ENCODE measurements at places on chromosomes 2 and 18.
A peak's percentile ranks its signal among the peaks of the same experiment; 100 is the strongest.

- no peaks in the 10 kb centered on the region for H3K27me3 ChIP-seq
- H3K27ac ChIP-seq: no peak overlapping the region
- no peaks in the 10 kb centered on the region for H3K36me3 ChIP-seq
- H3K4me3 ChIP-seq: no peak overlapping the region
- no peak for DNase-seq
Observed at GRCh38 chr2:30201990-30202389, 29.3 kb upstream of the LBH start.

DNA sequence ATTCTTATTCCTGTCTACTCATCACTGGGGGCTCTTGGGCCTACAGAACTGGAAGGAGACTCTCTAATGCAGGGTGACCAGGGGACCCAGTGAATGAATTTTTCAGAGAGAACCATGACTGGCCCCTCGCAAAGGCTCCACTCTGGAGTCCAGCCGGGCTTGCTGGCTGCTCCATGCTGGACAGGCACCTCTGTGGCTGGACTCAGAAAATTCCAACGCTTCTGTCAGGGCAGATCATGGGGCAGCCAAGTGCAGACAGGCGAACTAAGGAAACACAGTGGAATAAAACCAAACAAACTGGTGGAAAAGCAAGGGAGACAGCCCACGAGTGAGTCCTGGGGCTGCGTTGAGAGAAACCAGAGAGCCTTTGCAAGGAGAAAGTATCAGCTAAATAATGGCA, 57.2 kb downstream of the ACAA2 start:
- DNase-seq: no peak
- no peaks in the 10 kb centered on the region for H3K4me1 ChIP-seq
- H3K36me3 ChIP-seq: no peaks in the 10 kb centered on the region

GRCh38 chr2:121298476-121298875, 13.5 kb upstream of the TFCP2L1 start:
- no peaks in the 10 kb centered on the region for H3K27me3 ChIP-seq
- H3K36me3 ChIP-seq: no peaks in the 10 kb centered on the region
- no peak overlapping the region for H3K27ac ChIP-seq
- no peaks in the 10 kb centered on the region for H3K4me1 ChIP-seq
- no peak overlapping the region for H3K4me3 ChIP-seq

- no peak overlapping the region for H3K4me3 ChIP-seq
- no peak overlapping the region for H3K27ac ChIP-seq
- no peaks in the 10 kb centered on the region for H3K4me1 ChIP-seq
Observed at GRCh38 chr18:12485479-12486105, 77.9 kb downstream of the PRELID3A start.

DNA sequence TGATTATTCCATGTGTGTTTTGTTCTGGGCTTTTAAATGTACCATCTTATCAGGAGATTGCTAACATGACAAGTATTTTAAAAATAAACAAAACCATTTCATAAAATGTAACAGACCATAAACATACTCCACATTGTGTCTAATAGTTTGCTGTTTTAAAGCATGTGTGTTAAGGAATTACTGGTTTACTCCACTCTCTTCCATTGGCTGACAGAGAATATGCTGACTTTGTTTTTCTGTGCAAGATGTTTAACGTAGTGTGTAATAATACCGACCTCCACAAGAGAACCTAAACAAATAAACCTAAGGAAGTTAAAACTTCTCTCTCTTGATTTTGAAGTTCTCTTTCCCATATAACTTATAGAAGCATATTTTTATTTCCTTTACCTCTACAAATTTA, 17.0 kb upstream of the TMEM18 start:
- no peak overlapping the region for H3K27ac ChIP-seq
- no peak overlapping the region for H3K4me3 ChIP-seq
- no peaks in the 10 kb centered on the region for H3K4me1 ChIP-seq
- no peaks in the 10 kb centered on the region for H3K27me3 ChIP-seq
- no peaks in the 10 kb centered on the region for H3K36me3 ChIP-seq

- DNase-seq: no peak
- H3K4me3 ChIP-seq: no peak overlapping the region
- H3K27ac ChIP-seq: no peak overlapping the region
- H3K4me1 ChIP-seq: no peaks in the 10 kb centered on the region
Observed at GRCh38 chr2:221444106-221444505, 128.0 kb downstream of the EPHA4 start.

DNA sequence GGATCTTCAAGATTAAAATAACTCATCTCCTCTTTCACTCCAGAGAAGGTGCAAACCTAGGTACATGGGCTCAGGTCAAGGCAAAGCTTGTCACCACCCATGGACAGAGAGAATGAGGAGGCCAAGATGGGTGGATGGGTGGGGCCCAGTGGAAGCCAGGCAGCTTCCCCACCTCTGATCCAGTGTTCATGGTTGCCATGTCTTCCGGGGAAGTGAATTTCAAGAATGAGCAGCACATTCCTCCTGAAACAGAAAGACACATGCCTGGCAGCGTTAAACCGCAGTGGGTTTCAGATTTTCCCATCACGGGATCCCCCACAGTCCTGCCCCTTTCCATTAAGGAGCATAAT, 301.7 kb downstream of the EIPR1 start:
- no peak for DNase-seq
- no peaks in the 10 kb centered on the region for H3K4me1 ChIP-seq
- H3K4me3 ChIP-seq: no peak overlapping the region
- H3K27me3 ChIP-seq: no peaks in the 10 kb centered on the region

DNA sequence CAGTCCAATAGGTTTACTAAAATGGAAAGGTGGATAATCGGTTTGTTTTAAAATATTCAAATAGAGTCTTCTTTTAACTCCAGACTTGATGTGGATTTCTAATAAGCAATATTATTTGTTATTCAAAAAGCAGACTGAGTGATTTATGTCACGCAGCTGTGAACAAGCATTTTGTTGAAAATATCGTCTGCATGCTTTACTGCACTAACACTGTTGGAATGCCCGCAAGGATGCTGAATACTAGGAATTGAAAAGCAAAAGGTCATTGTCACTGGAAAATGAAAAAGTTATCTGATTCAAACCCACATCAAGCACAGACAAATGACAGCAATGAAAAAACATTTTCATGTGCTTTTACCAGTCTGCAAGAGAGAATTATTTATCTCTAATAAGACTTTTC, 31.1 kb downstream of the CHN1 start:
- H3K36me3 ChIP-seq: no peaks in the 10 kb centered on the region
- no peak overlapping the region for H3K4me3 ChIP-seq
- no peak for DNase-seq
- no peaks in the 10 kb centered on the region for H3K27me3 ChIP-seq

DNA sequence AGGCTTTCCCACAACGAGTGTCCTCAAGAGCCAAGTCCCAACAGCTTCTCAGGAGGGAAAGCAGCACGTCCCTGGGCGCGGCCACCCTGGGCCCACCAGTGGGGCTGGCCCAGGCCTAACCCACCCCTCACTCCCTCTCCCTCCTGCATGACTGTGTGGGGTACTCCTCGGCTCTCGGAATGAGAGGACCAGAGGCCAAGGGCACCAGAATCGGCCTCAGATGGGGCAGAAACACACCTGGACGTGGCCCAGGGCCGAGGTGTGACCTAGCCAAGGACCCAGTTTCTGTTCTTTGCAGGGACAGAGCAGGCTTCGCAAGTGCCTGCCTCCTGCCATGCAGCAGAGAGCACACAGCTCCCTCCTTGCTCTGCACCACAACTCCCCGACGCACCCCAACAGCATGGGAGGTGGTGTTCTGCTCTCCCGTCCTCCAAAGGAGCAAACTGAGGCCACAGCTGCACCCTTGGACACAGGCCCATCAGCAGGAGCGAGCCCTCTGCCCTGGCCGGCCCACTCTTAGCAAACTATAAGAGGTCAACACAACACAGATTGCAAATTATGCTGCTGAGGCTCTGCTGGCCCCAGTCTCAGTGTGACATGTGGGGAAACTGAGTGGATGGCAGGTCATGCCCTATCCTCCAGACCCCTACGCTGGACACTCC, 19.7 kb downstream of the HS6ST1 start:
- no peak for DNase-seq
- no peaks in the 10 kb centered on the region for H3K27me3 ChIP-seq
- H3K4me1 ChIP-seq: peaks cover 83% of the 10 kb centered on the region
- H3K36me3 ChIP-seq: no peaks in the 10 kb centered on the region
- no peak overlapping the region for H3K4me3 ChIP-seq
- no peak overlapping the region for H3K27ac ChIP-seq

GRCh38 chr2:95333888-95334338, 36.8 kb downstream of the KCNIP3 start:
- DNase-seq: no peak
- H3K27ac ChIP-seq: no peak overlapping the region
- H3K27me3 ChIP-seq: no peaks in the 10 kb centered on the region
- no peak overlapping the region for H3K4me3 ChIP-seq
- H3K36me3 ChIP-seq: no peaks in the 10 kb centered on the region
- H3K4me1 ChIP-seq: no peaks in the 10 kb centered on the region

DNA sequence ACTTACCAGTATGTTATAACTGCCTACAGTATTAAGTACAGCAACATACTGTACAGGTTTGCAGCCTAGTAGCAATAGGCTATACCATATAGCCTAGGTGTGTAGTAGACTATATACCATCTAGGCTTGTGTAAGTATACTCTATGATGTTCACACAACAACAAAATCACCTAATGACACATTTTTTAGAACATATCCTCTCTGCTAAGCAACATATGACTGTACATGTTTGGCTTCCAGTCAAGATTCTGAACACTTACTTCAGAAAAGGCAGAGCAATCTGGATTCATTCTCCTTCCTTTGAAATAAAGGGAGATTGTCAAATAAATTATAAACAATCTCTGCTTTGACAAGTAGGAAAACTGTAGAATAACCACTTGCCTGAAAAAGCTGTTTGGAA, 81.8 kb downstream of the EXOC6B start:
- H3K27me3 ChIP-seq: no peaks in the 10 kb centered on the region
- no peaks in the 10 kb centered on the region for H3K4me1 ChIP-seq

GRCh38 chr2:233571462-233571861, 4.9 kb upstream of the USP40 start:
- no peak overlapping the region for H3K27ac ChIP-seq
- DNase-seq: no peak
- no peaks in the 10 kb centered on the region for H3K36me3 ChIP-seq
- no peak overlapping the region for H3K4me3 ChIP-seq

- H3K27ac ChIP-seq: no peak overlapping the region
- H3K36me3 ChIP-seq: no peaks in the 10 kb centered on the region
- DNase-seq: no peak
- no peaks in the 10 kb centered on the region for H3K27me3 ChIP-seq
Observed at GRCh38 chr18:10679557-10680270, 153.9 kb downstream of the NAPG start.

DNA sequence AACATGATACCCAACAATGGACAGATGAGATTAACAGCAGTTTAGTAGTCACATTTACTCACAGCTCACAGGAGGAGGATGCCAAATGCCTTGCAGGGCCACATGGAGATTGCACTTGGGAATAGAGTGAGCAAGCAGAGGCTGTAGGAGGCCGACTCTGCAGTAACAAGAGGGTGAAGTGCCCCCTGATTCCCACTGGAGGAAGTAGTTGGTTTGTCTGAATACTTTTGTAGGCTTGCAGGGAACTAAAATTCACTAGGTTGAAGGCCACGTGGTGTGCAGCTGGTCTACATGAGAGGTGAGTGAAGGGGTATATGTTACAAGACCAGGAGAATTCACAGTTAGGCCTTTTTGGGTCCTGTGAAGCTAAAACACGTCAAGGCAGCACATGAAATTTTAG, 419.3 kb upstream of the TNP1 start:
- no peaks in the 10 kb centered on the region for H3K27me3 ChIP-seq
- H3K36me3 ChIP-seq: no peaks in the 10 kb centered on the region
- no peak for DNase-seq
- no peaks in the 10 kb centered on the region for H3K4me1 ChIP-seq
- H3K27ac ChIP-seq: no peak overlapping the region
- no peak overlapping the region for H3K4me3 ChIP-seq

- H3K4me3 ChIP-seq: peak overlapping the region; percentile 10
- H3K36me3 ChIP-seq: peaks cover 22% of the 10 kb centered on the region
- DNase-seq: no peak
- no peak overlapping the region for H3K27ac ChIP-seq
- peaks cover 70% of the 10 kb centered on the region for H3K27me3 ChIP-seq
Observed at GRCh38 chr2:219509780-219510511, 4.3 kb upstream of the ASIC4 start.

DNA sequence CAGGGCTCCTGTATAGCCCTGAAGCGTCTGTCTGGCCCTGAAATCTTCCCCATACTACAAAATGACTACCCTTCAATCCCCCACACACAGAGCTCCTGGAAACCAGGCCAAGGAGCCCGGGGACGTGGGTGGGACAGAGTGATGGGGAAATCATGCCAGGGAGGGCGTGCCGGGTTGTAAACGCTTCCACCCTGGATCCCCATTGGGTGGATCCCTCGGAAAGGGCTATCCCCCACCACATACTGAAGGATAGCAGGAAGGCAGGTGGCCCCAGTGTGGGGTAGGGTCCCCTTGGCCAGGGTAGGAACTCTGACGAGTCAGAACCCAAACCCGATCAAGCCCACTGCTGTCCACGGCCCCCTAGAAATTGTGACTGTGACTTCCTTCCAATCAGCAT, 91.7 kb downstream of the INHBB start:
- DNase-seq: no peak
- H3K27me3 ChIP-seq: no peaks in the 10 kb centered on the region
- H3K4me1 ChIP-seq: peaks cover 8% of the 10 kb centered on the region
- H3K27ac ChIP-seq: no peak overlapping the region
- H3K4me3 ChIP-seq: no peak overlapping the region

- peaks cover 7% of the 10 kb centered on the region for H3K4me1 ChIP-seq
- H3K27ac ChIP-seq: no peak overlapping the region
- no peaks in the 10 kb centered on the region for H3K36me3 ChIP-seq
- H3K4me3 ChIP-seq: no peak overlapping the region
- no peak for DNase-seq
Observed at GRCh38 chr18:13605901-13606300, 120.5 kb downstream of the FAM210A start.

- no peaks in the 10 kb centered on the region for H3K36me3 ChIP-seq
- DNase-seq: no peak
- no peak overlapping the region for H3K27ac ChIP-seq
Observed at GRCh38 chr2:220648628-220649027, 923.5 kb downstream of the EPHA4 start.

DNA sequence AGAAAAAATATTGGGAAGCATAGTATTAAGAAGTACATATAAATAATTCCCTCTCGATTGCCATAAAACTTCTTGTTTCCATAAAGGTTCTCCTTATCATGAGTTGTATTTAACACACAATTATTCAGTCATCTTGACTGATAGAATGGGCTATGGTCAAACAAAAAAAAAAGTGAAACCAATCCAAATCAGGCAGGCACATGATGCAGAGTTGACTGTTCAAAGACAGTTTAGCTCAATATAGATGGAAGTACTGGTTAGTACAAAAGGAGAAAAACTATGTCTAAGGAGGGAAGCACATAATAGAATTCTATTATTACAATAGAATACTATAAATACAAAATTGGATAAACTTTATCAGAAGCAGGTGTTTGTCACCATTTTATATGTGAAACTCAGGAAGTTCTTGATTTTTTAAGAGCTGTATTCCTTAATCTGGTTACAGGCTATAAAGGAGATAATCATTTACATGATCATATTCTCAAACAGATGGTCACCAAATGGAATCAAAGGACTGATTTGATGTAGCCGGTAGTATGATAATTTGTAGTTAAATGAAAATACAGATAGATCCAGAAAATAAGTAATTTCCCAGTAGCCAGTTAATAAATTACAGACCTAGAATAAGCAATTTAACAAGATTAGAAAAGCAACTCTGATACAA, 18.2 kb upstream of the CALCRL start:
- H3K4me1 ChIP-seq: no peaks in the 10 kb centered on the region
- H3K27ac ChIP-seq: no peak overlapping the region
- no peak overlapping the region for H3K4me3 ChIP-seq
- no peaks in the 10 kb centered on the region for H3K27me3 ChIP-seq
- no peaks in the 10 kb centered on the region for H3K36me3 ChIP-seq
